Foreskin keratinocyte (primary cell): ENCODE measurements at places on chromosomes 1 and 21. TPM values are rescaled to one million over a fixed set of nuclear protein-coding genes. Genes with fewer than 3 reads are reported as not detected.
A peak's percentile ranks its signal among the peaks of the same experiment; 100 is the strongest.

CRP gene
- not detected in 2 replicates for total RNA-seq

TXNIP gene
- total RNA-seq = 16.2 and 17.2 TPM in 2 replicates

KCNE2 gene
- not detected in 2 replicates for total RNA-seq

CDKN2C gene
- total RNA-seq = 2.6 and 3.3 TPM in 2 replicates

FCRL2 gene
- total RNA-seq = not detected in 2 replicates

MXRA8 gene
- total RNA-seq = 0.32 and 0.37 TPM in 2 replicates

- peak; percentile 72 for DNase-seq
These were observed 2.0 kb downstream of the INAVA start for GRCh38 chr1:200896531-200897196.

DNA sequence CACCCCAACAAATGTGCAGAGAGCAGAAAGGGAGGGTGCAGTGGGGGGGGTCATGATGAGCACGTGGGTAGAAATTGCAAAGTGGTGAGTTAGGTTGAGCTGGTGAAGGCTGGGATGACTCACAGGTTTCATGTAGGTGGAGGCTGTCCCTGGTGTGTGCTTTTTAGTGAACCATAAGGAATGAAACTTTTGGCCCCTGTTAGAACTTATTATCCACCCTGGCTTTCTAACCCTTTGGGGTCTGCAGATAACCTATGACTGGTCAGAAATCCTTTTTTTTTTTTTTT, 46.9 kb downstream of the DOP1B start:
- DNase-seq = peak; percentile 86

GRCh38 chr1:200184196-200184595, 156.7 kb downstream of the NR5A2 start:
- peak; percentile 94 for DNase-seq

GRCh38 chr1:170377896-170378634, 153.9 kb upstream of the GORAB start:
- no peak for DNase-seq

GRCh38 chr1:210438928-210439841, 110.5 kb downstream of the HHAT start:
- peak; percentile 99 for DNase-seq

- DNase-seq = no peak
These were observed 25.6 kb downstream of the IRF2BP2 start for GRCh38 chr1:234584420-234584805.

DNA sequence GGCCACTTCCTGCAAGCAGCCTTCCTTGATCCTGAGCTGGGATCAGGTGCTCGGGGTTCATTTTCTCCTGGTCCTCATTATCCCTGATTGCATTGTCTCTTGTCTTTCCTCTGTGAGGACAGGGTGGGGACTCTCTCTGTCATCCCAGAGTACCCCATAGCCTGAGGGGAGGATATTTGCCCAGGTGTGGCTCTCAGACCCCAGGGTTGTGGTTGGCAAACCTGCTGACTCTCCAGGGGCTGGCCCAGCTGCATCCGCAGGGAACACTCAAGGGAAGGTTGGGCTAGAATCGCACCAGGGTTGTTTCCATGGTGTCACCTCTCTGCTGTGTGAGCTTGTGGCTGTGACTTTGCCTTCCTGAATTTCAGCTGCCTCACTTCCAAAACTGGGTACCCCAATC, 276.8 kb upstream of the C1orf174 start:
- no peak for DNase-seq

GRCh38 chr21:42387164-42387563, 8.7 kb downstream of the TMPRSS3 start:
- no peak for DNase-seq

GRCh38 chr1:184773762-184774320, 19.2 kb upstream of the EDEM3 start:
- no peak for DNase-seq

DNA sequence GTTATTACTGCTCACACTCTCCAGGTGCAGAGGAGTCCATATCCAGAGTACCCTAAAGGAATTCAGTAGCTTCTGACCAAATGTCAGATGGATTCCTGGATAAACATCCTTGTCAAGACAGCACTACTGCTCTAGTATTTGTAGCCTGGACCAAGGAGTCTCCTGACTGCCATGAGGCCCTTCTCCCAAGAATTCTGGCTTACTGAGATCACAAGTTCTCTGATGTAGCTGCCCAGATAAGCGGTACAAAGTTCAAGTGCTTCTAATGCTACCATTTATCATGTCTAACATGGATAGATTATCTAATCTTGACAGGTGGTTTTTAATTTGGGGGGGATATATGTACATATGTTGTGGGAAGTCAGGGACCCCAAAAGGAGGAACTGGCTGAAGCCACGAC, 196.6 kb upstream of the HMCN1 start:
- DNase-seq = no peak

DNA sequence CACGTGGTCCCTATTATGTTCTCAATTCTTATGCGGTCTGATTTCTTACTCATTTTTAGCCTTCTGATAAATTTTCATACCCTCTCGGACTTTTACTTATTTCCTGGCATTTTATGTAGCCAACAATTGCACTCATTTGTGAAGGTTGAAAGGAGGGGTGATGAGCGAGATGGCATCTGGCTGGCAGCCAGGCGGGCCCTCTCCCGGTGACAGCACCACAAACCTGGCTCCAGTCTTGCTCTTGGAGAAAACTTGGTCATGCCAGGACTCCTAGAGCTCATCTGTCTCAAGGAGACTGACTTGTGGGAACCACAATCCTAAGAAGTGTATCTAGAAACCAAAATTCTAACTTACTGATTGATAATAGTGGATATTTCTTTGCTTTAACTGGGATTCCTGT, 14.6 kb upstream of the AHCTF1 start:
- no peak for DNase-seq

DNA sequence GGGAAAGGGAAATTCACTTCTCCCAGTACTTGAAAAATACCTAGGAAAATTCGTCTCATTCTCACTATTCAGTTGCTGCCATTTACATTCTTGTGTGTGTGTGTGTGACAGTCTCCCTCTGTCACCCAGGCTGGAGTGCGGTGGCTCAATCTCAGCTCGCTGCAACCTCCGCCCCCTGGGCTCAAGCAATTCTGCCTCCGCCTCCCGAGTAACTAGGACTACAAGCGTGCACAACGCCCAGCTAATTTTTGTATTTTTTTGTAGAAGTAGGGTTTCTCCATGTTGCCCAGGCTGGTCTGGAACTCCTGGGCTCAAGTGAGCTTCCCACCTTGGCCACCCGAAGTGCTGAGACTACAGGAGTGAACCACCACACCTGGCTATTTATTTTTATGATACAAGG, 1.2 kb downstream of the SNAPIN start:
- DNase-seq = no peak

DNA sequence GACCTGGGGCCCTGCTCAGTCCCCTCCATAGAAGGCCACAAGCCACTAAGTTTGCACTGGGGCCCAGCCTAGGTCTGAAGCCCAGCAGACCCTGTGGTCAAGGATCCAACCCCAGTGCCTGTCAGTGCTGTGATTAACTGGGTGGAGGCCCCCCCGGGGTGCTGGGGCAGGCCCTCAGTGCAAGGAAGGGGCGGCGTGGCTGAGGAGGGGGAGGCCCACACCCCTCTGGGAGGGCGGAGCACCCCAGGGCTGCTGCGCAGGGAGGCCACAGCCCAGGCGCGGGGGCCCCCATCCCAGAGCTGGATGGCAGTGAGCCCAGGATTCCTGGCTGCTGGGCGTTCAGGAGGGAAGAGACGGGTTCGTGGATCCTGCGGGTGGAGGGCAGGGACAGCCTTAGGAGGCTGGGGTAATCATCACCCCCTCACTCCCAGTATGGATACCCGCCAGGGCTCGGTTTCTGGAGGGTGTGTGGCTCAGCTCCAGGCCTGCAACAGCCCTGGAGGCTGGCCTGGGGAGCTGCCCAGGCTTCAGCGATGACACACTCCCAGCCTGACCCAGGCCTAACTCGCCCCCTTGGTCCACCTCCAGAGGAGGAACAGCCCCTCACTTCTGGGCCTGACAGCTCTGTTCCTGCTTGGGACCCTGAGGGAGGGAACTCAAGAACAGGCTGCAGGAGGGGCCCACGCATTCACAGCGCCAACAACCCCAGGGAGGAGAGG, 890 bp downstream of the GJC2 start:
- no peak for DNase-seq

- no peak for DNase-seq
These were observed 19.4 kb downstream of the NEK7 start for GRCh38 chr1:198176179-198176578.

- DNase-seq = peak; percentile 95
These were observed 8.9 kb upstream of the CELSR2 start for GRCh38 chr1:109240158-109241152.

GRCh38 chr1:105830571-105831146, 1225.8 kb upstream of the PRMT6 start:
- DNase-seq = no peak

GRCh38 chr1:88961647-88962275, 30.7 kb downstream of the KYAT3 start:
- peak; percentile 51 for DNase-seq

DNA sequence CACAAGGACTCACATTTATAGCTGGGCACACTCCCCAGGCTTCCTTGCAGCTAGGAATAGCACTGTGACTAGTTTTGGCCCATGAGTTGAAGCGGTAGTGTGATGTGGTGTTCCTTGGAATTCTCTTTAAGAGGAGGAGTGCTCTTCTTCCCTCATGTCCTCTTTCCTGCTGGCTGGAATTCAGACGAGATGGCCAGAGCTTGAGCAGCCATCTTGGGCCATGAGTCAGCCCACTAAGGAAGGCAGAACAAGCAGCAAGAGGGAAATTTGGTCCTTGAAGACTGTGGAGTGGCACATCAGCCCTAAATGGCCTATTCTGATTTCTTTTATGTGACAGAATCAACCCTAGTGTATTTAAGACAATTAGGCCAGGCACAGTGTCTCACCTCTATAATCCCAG, 20.0 kb downstream of the HTR6 start:
- no peak for DNase-seq

GRCh38 chr1:94623560-94624148, 82.1 kb upstream of the F3 start:
- DNase-seq = peak; percentile 74

DNA sequence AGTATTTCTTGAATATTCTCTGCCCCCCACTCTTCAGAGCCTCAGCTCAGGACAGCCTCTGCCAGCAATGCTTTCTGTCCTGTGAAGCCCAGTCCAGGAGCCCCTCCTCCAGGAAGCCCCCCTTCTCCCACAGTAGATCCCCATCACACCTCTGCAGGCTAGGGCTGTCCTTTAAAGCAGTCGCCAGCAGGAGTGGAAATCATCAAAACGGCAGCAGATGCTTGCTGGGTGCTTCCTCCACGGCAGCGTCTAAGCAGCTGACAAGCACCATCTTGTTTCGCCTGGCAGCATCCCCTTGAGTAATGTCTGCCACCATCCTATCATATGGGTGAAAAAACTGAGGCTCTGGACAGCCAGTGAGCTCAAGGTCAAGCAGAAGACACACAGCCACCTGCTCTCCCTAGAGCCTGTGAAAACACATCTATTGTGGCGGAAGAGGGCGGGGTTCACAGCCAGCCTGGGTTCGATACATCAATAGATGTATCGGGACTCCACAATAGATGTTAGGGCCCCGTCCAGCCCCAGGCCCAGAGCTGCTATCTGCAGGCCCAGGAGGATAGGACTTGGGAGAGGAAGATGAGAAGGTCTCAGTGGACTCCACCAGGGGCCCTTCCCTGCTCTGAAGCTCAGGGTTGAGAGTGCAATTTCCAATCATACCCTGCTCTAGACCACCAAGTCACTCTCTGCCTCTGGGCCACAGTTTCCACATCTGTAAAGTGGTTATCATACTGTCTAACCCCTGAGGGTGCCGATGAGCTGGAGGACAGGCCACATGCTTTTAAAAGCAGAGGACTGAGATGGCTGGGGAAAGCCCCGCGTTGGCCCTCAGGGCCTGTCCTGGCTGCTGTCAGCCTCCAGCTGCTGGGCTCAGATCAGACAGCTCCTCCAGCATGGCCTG, 17.5 kb downstream of the RUNX3 start:
- no peak for DNase-seq
